ENCODE measurements at places on chromosomes 4 and X. TPM values are rescaled to one million over a fixed set of nuclear protein-coding genes. Genes with fewer than 3 reads are reported as not detected.
A peak's percentile ranks its signal among the peaks of the same experiment; 100 is the strongest.

DNA sequence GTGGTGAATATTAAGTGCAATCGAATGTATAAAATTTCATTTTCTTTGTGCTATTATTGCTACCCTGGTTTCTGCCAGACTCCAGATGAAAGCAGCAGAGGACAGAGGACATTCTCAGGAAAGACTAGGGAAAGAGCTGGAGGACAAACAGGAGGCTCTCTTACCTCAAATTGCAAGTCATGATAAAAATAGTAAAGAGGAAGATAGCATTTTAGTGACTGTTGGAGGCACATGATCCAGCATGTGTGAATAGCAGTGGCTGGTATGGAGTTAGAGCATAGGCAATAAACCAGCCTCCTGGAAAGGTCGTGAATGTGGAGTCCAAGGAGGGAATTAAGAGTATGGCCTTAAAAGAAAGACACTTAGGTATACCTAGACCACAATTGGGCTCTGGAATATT, 1040.0 kb downstream of the STPG2 start:
- DNase-seq, result no peak

DNA sequence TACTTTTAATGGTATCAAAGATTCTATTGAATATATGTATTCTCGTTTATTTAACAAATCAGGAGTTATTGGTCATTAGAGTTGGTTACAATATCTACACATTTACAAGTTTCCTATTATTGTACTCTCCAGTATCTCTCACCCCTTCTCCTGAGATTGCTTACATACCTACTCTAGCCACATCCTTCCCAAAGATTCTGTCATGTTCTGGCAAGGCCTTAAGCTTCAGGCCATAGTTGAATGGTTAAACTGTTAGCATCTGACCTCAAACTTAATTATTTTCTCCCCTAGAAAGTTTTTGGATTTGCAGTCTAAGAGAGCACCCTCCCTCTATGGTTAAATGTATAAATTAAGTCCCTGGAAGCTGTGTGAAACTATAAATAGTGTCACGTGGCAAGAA, 784.2 kb downstream of the GLUD2 start:
- peak; percentile 27 for DNase-seq

GRCh38 chrX:69076088-69076487, 89.2 kb downstream of the PJA1 start:
- no peak for DNase-seq

GRCh38 chrX:9144701-9145241, 110.8 kb upstream of the FAM9B start:
- no peak for DNase-seq

GRCh38 chrX:6707497-6707896, 172.6 kb upstream of the VCX3A start:
- no peak for DNase-seq

- no peak for DNase-seq
These were observed 854.6 kb downstream of the TRIML1 start for GRCh38 chr4:188993871-188994270.

DNA sequence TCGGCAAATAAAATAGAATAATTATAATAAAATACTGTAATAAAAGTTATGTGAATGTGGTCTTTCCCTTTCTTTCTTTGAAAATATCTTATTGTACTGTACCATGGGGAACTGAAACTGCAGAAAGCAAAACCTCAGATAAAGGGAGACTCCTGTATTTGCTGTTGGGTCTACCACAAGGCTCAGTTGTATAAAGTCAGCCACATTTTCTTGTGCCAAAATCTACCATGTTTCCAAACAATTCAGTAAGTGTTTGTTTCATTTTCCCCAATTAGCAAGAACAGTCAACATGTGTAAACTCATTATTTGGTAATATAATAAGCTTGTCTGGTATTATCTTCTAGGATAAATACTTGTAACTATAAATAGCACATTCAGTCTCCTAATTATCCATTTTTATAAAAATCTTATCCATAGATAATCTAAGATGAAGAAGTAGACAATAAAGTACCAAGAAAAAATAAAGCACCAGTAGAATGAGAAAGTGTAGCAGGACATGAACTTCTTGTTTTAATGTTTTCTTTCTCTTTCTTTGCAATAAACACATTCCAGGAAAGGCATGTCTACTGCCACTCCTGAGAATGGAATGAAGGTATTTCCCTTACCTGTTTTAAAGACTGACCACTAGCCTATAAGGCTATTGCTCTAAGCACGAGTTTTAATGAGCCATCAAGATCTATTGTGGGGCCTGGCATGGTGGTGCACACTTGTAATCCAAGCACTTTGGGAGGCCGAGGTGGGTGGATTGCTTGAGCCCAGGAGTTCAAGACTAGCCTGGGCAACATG, 15.0 kb upstream of the OTUD4 start:
- DNase-seq, result no peak

DNA sequence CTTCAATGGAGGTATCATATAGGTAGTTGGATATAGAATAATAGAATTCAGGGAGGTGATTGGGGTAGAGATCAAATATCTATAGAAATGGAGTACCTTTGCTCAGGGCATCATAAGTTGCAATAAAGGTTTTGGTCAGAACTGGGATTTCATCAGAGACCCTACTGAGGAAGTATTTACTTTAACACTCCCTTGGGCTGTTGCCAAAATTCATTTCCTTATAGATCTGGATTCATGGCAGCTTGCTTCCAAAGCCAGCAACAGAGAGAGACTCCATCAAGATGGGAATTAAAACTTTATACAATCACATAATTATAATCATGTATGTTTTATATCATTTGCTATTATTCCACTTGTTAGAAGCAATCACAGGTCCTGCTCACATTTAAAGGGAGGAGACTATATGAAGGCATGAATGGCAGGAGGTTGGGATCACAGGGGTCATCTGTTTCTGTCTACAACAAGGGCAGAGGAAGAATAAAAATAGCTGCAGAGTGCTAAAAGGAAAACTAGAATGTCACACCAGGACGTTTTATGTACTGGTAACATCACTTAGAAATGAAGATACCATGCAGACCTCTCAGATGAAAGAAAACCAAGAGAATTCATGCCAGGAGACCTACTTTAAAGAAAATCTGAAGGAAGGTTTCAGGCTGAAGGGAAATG, 902.1 kb upstream of the LCORL start:
- no peak for DNase-seq

DNA sequence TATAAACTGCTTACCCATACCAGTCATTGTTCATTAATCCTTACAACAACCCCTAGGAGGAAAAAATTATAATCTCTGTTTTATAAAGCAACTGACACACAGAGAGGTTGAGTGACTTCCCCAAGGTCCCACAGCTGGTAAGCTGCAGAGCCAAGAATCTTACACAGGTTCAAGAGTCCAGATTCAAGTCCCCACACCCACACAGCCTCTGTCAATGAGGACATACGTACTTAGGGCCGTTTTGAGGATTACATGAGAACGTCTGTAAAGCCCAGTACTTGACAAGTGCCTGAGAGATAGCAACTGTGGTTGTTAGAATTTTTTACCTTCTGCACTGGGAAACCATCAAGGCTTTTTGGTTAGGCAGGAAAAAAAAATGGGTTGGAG, 556 bp upstream of the SLC25A43 start:
- no peak for DNase-seq

GRCh38 chr4:66911880-66912279, 633.4 kb downstream of the CENPC start:
- peak; percentile 41 for DNase-seq

GRCh38 chrX:69674891-69675290, 59.0 kb downstream of the EDA start:
- no peak for DNase-seq

- peak; percentile 11 for DNase-seq
These were observed 1344.3 kb downstream of the ADGRL3 start for GRCh38 chr4:62544428-62544827.

DNA sequence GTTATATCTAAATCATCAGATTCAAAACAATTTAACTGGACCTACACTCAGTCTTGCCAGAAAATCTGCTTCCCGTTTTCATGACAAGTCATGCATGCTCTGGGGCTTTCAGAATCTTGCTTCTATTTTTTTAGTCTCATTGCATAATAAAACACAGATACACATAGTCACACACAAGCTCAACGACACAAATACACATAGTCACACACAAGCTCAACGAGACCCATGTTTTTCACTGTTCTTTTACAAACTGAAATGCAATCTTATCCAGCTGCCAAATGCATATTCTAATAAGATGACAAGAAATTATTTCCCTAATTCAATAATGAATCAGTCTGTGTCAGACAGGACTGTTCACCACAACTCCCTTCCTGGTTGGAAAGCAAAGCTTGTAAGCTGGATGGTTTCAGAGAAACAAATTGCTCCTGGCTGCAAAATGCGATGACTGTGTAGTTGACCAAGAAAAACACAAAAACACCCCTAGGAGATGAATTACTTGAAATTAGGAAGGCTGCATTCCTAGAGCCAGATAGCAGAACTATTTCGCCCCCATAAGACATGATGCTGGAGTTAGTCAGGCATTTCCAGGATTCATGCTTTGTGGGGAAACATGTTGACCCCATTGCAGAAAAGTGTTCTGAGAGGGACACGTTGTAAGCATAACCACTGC, 208.7 kb downstream of the CHIC2 start:
- DNase-seq, result peak; percentile 24

DNA sequence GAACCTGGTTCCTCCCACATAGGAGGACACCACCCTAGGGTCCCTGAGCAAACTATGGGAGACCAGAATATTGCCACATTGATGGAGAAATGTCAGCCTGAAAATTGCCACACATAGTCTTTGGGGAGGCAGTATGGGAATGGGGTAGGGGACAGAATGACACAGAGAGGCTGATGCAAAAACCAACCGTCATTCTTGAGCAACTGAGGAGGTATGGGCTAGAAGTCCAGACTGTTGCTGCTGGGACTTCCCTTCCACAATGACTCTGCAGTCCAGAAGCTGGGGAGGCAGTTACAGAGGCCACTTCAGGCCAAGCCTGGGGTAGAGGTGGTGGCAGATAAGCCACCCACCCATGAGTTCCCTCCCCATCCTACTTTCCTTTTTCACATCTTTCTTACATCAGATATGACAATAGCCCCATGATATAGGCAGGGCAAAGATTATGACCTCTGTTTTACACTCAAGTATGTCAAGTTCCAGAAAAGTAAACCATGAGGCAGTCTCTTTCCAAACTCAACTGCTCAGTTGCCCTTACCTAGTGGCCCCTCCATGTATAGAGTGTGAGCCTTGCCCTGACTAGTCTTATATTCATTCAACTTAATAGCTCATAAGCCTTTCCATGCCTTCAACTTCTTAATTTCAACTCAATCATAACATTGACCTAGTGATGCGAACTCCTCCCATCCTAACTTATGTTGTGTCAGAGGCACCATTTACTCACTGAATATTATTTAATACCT, 41.7 kb downstream of the VSIG4 start:
- DNase-seq, result no peak

DNA sequence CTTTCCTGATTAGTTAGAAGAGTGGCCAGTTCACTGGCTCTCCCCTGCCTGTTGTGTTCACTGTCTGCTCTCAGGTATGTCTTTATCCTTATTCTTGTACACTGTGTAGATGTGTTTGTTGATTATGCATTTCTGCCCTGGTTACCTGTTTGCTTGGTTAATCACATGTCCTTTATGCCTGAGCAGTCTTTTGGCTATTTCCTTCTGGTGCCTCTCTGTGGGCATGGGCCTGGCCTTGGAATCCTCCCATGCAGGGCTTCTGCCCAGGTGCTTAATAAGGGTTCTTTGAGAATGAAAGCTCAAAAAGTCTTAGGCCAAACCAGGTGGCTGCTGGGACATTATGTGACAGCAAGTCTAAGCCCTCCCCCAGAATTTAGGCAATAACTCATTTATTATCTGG, 26.5 kb downstream of the OTUD6A start:
- DNase-seq, result no peak

Gene ADGRG2
- 0.63 TPM for total RNA-seq

Gene TMEM35A
- total RNA-seq, result not detected

Gene TLR2
- not detected for total RNA-seq

Gene SERPINA7
- 0.06 TPM for total RNA-seq

Gene RXFP1
- total RNA-seq, result 1.1 TPM

Gene PIR
- total RNA-seq, result 42.0 TPM

Gene HSFX2
- total RNA-seq, result not detected

All from Daoy (cell line).